Temporal lobe (tissue), 4 donors: ENCODE measurements at places on chromosomes 11 and 22. TPM values are rescaled to one million over a fixed set of nuclear protein-coding genes. Genes with fewer than 3 reads are reported as not detected.

The SEZ6L gene
- total RNA-seq = 109 TPM

The PRCP gene
- total RNA-seq = 32.9 TPM

The NRXN2 gene
- 157 TPM for total RNA-seq

The CEP126 gene
- 13.8 TPM for total RNA-seq

The RASD2 gene
- total RNA-seq = 1.7 TPM

The TNNT3 gene
- total RNA-seq = not detected

The KIF18A gene
- 3.4 TPM for total RNA-seq

The APOBEC3C gene
- 0.49 TPM for total RNA-seq

The SPTBN2 gene
- total RNA-seq = 155 TPM

The CHKA gene
- total RNA-seq = 31.0 TPM

The OPCML gene
- 27.5 TPM for total RNA-seq
